Caudate nucleus (tissue), 63 donors: ENCODE measurements at places on chromosomes 12 and 14.

DNA sequence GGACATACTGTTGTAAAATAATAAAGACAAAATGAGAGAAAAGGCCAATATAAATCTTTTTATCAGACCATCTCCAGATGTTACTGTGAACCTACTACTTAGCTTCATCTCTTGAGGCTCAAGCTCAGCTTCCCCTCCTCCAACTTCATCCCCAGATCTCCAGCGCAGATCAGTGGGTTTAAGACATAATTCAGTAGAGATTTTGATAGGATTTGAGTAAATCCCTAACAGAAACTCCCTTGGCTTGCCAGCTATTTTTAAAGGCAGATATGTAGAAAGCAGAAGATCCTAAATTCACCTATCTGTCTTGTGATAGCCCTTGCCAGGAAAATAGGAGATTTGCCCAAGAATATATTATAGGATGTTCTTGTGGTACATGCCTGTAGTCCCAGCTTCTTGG is 236.7 kb downstream of the FBXL14 start:
- no peak for DNase-seq

GRCh38 chr14:94462763-94463572 is 10.4 kb upstream of the SERPINA11 start:
- no peak for DNase-seq

GRCh38 chr12:49015196-49015595 is 3.4 kb downstream of the PRKAG1 start:
- no peak for DNase-seq

DNA sequence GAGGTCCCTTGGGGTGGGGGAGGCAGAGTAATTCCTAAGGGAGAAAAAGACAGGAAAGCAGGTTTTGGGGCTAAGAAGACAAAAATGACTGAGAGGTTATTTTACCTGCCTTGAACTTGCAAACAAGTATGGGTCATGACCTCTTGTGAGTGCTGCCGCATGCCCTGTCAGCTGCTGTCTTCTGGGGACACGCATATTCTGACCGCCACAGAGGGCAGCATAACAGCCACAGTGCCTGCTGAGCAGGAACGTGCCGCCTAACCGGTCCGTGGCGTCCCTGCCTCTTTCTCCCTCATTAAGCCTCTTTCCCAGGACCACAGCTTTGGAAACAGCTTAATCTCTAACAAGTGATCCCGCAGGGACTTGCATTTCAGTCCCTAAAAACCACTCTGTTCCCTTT is 51.3 kb upstream of the KCNA1 start:
- DNase-seq = peak; percentile 69

- no peak for DNase-seq
Observed at GRCh38 chr12:41510470-41510869, 322.4 kb downstream of the PDZRN4 start.

DNA sequence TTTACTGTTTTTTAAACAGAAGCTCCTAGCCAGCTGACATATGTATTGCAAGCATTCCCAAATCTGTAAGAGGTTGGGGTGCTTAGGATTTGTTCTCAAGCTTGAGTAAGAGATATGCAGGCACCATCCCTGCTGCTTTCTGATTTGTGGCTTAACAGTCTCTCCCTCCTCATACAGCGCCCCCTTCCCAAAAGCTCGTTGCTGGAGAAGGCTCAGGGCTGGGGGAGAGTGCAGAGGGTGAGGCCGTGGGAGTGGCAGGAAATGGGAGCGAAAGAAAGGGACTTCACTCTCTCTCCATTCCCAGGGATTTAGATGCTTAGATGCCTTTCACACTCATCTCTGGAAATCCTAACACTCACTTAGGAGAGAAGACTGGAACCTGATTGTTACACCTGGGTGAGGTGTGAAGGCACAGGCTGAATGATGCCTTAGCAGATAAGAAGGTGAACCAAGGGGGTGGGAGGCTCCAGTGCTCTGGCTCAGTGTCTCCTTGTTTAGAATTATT is 172.0 kb downstream of the C12orf75 start:
- DNase-seq = no peak

DNA sequence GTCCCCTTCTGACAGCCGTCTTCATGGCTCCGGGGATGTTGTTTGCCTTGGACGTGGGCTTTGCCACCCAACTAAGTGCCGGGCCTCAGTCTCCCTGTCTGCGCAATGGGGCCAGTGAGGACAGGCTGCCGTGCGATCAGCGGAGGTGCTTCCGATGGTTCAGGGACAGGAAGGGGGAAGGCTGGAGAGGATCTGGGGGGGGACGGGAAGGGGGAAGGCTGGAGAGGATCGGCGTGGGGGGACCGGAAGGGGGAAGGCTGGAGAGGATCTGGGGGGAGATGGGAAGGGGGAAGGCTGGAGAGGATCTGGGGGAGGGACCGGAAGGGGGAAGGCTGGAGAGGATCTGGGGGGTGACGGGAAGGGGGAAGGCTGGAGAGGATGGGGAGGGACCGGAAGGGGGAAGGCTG is 3.4 kb downstream of the MMP17 start:
- DNase-seq = peak; percentile 71

DNA sequence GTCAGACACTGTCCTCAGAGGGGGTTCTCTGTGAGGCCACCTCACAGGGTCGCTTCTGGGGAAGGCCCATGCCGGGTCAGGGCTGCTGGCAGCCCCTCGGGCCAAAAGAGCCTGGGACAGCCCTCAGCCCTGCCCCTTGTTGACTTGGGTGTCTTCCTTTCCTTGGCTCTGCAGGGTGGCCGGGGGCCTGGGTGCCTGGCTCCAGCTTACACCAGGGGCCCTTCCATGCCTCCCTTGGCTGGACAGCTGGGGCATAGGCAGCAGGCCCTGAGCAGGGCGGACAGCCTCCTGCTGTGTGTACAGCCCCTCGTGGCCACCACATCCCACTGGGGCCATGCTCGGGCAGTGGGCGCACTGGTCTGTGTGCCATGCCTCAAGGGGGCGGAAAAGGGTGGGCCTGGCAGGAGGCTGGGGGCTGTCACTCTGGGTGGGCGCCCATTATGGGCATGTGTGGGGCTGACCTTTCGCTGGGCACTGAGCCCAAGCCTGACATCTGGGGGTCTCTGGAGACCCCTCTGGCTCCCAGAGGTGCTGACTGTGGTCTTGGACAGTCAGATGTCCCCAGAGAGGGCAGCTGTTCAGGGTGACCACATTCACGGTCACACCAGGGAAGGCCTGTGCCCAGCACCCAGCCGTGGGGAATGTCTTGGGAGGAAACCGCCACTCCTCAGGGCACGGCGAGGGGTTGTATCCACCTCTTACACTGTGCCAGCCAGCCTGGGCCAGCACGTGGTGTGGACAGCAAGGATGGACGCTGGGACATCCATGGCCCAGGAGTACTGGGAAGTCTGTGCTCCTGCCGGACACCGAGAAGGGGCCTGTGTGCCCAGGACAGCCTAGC is 313.3 kb downstream of the TMEM121 start:
- DNase-seq = no peak

GRCh38 chr14:94342334-94342934 is 19.3 kb upstream of the SERPINA6 start:
- DNase-seq = no peak

GRCh38 chr12:131825146-131825892 is 2.9 kb upstream of the MMP17 start:
- DNase-seq = no peak

DNA sequence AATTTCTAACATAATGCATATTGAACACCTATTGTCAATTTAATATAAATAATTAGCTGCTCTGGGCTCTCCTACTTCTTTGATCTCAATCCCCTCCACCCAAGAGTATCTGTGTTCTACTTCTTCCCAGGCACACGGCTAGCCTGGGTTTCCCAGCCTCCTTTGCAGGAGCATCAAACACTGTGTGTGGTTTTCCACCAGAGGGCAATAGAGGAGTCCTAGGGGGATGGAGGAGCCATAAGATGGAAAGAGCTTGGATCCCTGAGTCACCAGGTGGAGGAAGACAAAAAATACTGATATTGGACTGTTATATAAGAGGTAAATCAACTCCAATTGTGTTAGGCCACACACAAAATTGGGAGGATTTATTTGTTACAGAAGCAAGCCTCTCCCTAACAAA is 333.7 kb downstream of the GLT1D1 start:
- no peak for DNase-seq

GRCh38 chr14:105865904-105866840 is 339.8 kb downstream of the TMEM121 start:
- no peak for DNase-seq

GRCh38 chr12:131140697-131141096 is 187.0 kb downstream of the ADGRD1 start:
- DNase-seq = no peak

- DNase-seq = no peak
Observed at GRCh38 chr14:67622675-67623074, 3.0 kb downstream of the ARG2 start.

DNA sequence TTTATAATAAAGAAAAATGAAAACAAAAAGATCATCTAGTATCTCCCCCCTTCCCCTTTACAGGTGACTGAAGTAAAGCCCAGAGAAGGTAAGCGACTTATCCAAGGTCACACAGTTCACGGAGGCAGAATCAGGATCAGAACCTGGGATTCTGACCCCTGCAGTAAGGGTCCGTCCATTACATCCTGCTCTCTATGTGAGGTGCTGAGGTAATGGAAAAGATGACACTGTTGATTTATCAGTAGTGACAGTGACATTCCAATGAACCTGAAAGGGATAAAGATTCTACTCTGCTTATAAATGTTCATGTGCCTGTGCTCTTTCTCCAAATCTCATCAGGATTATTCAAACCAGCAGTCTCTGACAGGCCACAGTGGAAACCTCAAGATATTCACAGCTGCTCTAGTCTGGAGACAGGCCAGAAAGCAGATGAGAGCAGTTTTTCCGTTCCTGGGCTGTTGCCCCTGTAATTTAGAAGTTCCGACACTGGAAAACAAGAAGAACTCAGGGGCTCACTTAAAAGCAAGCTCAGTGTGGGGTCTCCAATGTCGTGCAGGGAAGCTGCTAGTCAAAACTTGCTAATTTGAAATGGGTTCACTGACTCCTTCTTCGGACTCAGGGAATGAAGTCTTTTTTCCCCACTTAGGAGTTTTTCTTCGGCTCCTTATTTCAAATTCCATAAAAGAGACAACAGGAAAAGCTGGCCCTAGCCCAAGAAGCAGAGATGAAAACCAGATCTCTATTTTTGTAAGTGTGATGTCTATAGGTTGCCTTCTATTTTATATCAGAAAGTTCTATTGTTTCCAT is 131.8 kb upstream of the EEA1 start:
- DNase-seq = no peak

DNA sequence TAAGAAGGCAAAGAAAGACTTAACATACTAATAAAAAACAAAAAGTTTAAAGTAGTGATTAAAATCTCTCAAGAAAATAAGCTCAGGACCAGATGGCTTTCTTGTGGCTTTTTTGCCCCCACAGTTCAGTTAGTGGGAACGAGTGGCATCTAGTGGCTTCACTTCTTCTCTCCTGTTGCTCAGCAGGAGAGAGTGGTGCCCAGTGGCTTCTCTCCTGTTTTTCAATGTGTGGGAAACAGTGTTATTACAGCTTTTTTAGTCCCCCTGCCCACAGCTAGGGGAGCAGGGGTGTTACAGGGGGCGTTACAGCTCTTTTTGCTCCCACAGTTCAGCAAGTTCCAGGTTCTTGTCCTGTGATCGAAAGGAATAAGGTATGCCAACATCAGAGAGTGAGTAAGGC is 135.2 kb downstream of the RERGL start:
- no peak for DNase-seq

DNA sequence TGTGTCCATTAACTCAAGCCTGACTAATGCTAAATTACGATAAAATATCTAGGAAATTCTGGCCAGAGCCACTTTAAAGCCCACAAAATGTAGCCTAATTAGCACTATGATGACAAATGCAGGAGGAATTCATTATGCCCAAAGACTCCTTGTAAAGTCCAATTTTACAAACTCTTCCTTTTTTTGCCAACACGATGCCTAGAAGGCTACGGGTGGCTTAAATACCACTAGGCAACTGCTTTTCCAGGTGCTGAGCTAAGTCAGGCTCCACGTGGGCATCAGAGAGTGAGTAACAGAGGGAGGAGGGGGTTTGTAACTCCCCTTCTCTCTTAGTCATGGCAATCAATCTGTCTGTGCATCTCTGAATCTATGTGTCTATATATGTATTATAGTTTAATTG is 172.4 kb upstream of the NTF3 start:
- no peak for DNase-seq

GRCh38 chr12:6944381-6945186 is 762 bp downstream of the C12orf57 start:
- peak; percentile 88 for DNase-seq

GRCh38 chr12:74489543-74489942 is 48.1 kb upstream of the ATXN7L3B start:
- DNase-seq = no peak

- no peak for DNase-seq
Observed at GRCh38 chr12:15193946-15194345, 27.3 kb downstream of the RERG start.
